ENCODE measurements at places on chromosomes 5 and 9. TPM values are rescaled to one million over a fixed set of nuclear protein-coding genes. Genes with fewer than 3 reads are reported as not detected.

DNA sequence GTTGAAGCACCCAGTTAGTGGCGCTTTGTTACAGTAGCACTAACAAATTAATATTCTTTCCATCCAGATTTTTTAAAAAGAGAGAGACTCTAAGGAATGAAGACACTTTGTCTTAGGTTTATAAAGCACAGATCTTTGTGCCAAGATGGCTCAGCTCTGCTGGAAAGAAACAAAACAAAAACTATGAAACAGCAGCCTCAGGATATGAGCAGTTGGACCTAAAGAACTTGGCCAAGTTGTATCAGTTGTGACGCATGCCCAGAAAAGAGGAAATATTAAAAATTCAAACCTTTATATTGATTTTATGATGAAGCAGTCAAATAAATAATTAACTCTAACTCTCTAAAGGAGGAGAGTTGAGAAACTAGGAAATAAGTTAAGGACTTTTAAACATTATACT lies 427.2 kb downstream of the SPOCK1 start:
- H3K27ac ChIP-seq: no peak overlapping the region
- H3K4me3 ChIP-seq: no peak overlapping the region
- no peak for DNase-seq
- H3K27me3 ChIP-seq: no peaks in the 10 kb centered on the region
- H3K36me3 ChIP-seq: no peaks in the 10 kb centered on the region

DNA sequence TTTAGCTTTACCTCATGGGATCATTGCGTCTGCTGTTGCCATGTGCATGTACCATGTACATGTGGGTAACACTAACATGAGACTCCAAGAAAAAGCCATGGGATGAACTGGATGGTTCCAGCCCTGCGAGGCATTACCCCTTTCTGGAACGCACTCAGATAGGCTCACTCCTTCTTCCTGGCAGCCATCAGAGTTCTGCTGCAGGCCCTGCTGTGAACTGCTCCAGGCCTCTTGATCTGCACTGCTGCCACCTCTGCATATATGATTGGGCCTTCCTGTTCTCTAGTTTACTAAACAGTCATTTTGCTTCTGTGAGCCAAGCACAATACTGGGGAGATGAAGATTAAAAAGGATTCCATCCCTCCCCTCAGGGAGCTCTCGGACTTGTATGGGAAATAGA lies 220.5 kb downstream of the CD180 start:
- no peaks in the 10 kb centered on the region for H3K36me3 ChIP-seq
- no peaks in the 10 kb centered on the region for H3K4me1 ChIP-seq
- no peaks in the 10 kb centered on the region for H3K27me3 ChIP-seq
- H3K4me3 ChIP-seq: no peak overlapping the region

DNA sequence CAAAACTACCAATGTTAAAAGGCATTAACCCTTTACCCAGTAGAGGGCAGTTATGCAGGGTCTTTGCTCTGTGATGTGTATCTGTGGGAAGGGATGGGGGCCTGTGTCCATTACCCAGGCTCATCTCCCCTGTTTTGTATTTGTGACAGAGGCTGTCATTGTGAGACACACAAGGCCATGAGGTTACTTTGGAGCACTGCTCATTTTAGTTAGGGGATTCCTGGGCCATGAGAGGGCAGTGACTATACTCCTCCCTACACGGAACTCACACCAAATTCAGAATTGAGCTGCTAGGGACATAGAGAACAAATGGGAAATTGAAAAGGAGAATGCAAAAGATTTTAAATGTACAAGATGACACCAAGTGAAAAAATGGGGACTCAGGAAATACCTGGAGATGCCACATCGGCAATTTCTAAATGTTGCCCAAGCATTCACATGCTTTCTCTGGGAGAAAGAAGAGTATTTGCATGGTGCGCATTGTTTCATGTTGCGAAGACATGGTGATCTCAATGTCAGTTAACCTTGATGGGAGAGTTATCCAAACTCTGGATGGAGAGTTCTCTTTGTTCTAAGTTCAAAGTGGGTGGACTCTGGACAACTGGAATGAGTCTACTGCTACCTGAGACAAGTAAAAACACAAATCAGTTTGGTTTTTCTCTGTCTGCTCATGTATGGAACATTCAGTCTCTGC lies 32.5 kb downstream of the C9orf152 start:
- H3K36me3 ChIP-seq: no peaks in the 10 kb centered on the region
- no peak overlapping the region for H3K27ac ChIP-seq
- no peak for DNase-seq
- H3K4me1 ChIP-seq: peaks cover 6% of the 10 kb centered on the region
- no peak overlapping the region for H3K4me3 ChIP-seq
- H3K27me3 ChIP-seq: no peaks in the 10 kb centered on the region

GRCh38 chr5:15966066-15966640 lies 213.4 kb downstream of the MARCHF11 start:
- H3K36me3 ChIP-seq: no peaks in the 10 kb centered on the region
- H3K27me3 ChIP-seq: no peaks in the 10 kb centered on the region
- H3K4me3 ChIP-seq: no peak overlapping the region
- H3K4me1 ChIP-seq: no peaks in the 10 kb centered on the region

DNA sequence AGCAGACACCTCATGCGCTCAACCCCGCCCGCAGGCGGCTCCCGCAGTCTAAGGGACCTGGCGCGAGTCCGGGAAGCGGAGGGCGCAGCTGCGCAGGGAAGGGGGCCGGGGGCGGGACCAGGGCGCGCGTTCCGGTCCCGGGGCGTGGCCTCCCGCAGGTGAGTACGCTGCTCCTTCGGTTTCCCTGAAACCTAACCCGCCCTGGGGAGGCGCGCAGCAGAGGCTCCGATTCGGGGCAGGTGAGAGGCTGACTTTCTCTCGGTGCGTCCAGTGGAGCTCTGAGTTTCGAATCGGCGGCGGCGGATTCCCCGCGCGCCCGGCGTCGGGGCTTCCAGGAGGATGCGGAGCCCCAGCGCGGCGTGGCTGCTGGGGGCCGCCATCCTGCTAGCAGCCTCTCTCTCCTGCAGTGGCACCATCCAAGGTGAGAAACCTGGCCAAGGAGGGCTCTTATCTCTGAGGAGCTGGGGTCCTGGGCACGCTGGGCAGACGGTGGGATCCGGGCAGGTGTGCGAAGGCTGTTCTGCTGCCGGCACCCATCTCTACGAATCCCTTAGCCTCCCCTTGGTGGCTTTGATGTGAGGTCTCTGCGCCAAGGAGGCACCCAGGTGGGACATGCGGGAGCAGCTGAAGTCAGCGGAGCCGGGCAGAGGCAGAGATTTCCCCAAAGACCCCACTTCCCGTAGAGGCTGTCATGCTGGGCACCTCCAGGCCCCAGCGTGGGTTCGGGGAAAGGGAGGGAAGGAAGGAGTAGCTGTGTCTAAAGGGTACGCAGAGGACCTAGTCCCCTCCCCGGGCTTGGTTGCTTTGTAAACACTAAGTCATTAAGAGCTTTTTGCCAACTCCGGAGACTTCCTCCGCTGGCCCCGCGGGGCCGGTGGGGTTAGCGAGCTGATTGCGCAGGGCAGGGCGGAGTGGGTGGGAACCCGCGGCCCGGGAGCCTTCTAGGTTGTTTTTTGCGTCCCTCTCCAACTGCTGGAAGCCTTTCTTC lies at the start of gene F2RL1:
TSS of gene F2RL1 (plus strand) at position 187 of the 988 bp plus-strand sequence. CDS start at position 340, 153 bp downstream.
- peak within 1 kb of the TSS; percentile 73 for H3K4me3 ChIP-seq
- H3K27me3 ChIP-seq: no peaks in the 10 kb centered on the region
- DNase-seq: peak; percentile 34

DNA sequence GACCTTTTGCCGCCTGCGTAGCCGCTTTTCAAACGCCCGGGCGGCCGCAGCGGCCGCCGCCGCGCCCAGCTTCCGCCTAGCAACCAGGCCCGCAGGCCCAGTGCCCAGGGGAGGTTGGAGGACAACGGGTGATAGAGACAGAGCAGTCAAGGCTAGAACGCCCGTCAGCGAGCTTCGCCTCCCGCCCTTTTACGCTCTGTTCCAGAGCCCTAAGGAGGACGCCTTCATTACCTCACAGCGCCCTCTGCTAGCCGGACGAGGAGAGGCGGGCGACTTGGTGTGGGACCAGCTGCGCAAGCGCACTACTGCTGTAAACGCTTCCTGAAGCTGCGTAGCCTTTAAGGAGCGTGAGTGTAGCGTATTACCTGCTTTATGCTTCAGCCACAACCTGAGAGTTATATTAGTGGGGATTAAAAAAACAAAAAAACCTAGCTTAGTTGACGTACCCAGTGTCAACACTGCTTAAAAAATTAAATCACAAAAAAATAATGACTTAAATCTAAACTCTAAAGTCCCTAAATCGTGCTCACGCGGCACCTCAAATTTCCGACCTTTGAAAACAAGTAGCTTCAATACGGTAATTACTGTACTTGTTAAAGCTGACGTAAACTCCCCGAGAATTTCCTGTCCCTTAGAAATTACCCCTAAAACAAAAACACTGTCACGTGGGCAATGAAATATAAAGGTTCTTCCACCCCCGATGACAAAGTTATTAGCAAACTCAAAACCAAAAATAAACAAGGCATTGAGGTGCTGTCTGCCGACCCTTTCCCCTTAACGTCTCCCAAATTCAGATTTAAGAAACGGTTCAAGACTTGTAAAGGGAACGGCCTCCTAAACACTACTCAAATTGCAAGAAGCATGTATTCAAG lies at the start of gene CEP120:
TSS of gene CEP120 (minus strand) at position 126 of the 872 bp plus-strand sequence. CDS start 405 bp downstream, outside the sequence.
- H3K4me1 ChIP-seq: peaks cover 16% of the 10 kb centered on the region
- H3K27me3 ChIP-seq: no peaks in the 10 kb centered on the region
- H3K27ac ChIP-seq: peak within 1 kb of the TSS; percentile 99
- DNase-seq: peak; percentile 97

DNA sequence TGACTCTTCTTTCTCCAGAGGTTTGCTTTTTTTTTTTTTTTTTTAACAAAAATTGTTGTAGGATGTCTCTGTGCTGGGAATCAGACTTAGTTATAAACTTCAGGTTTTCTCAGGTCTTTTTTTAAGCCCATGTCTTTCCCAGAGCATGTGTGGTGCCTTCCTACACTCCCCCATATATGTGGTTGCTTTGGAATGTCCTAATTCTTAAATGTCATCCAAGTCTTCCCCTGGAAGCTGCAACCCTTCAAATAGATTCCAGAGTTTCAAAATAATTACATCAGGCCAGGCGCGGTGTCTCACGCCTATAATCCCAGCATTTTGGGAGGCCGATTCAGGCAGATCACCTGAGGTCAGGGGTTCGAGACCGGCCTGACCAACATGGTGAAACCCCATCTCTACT lies 73.2 kb upstream of the FAM120A start:
- H3K36me3 ChIP-seq: no peaks in the 10 kb centered on the region
- no peak for DNase-seq
- no peak overlapping the region for H3K27ac ChIP-seq

GRCh38 chr5:64789457-64789856 lies 20.7 kb downstream of the CWC27 start:
- no peaks in the 10 kb centered on the region for H3K4me1 ChIP-seq
- H3K36me3 ChIP-seq: no peaks in the 10 kb centered on the region
- H3K27me3 ChIP-seq: no peaks in the 10 kb centered on the region
- no peak overlapping the region for H3K4me3 ChIP-seq

- no peak overlapping the region for H3K4me3 ChIP-seq
- no peaks in the 10 kb centered on the region for H3K4me1 ChIP-seq
- H3K27ac ChIP-seq: no peak overlapping the region
- H3K27me3 ChIP-seq: peaks cover 2% of the 10 kb centered on the region
- H3K36me3 ChIP-seq: no peaks in the 10 kb centered on the region
Measured at GRCh38 chr5:115084246-115084793, 85.4 kb downstream of the TRIM36 start.

DNA sequence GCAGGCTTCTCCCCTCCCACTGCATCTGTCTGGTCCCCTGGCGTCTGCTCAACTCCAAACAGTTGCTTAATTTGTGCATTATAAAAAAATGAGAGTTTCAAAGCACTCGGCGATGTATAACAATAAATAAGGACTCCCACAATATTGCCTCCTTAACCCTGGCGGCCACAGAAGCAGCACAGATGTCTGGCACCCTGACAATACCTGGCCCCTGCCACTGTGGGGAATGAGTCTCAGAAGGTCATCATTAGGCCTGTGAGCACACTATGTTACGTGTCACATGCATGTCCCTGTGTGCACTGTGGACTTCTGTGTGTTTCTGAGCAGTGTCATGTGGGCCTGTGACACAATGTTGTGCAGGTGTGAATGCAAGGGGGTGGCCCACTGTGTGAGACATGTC lies 236.5 kb downstream of the PBX3 start:
- no peaks in the 10 kb centered on the region for H3K36me3 ChIP-seq
- H3K4me1 ChIP-seq: no peaks in the 10 kb centered on the region
- no peak for DNase-seq
- H3K27ac ChIP-seq: no peak overlapping the region
- H3K27me3 ChIP-seq: no peaks in the 10 kb centered on the region
- no peak overlapping the region for H3K4me3 ChIP-seq

DNA sequence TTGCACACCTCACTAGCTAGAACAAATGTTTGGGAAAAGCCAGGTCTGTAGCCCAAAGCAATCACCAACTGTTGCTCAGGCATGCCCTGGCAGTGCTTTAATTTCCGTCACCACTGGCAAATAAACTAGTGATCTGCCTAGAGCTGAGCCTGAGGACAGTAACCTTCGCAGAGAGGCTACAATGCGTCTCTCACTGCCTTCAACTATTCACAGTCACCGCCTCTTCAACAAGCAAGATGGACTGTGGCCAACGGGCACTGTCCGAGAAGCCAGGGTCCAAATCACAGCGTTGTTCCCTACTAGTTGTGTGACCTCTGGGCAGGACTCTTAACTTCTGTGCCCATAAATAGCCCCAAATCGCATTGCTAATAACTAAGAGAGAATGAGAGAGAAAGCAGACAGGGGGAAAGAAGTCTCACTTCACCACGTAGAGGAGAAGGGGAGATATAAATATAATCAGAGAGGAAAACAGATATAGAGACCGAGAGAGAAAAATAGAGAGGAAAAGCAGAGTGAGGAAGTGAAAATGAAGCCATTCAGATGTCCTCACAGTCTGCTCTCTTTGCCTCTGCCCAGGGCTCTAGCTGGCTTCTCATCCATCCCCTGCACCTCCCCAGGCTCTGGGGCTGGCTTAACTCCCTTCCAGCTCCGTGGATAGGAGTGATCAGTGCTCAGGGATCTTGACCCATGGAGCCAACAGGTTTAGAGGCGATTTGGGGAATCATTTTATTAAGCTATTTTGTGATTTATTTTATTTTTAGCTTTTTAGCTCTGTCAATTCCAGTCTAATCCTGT lies 157.9 kb downstream of the ZDHHC21 start:
- no peaks in the 10 kb centered on the region for H3K36me3 ChIP-seq
- H3K4me3 ChIP-seq: no peak overlapping the region
- no peak overlapping the region for H3K27ac ChIP-seq
- peaks cover 14% of the 10 kb centered on the region for H3K27me3 ChIP-seq

DNA sequence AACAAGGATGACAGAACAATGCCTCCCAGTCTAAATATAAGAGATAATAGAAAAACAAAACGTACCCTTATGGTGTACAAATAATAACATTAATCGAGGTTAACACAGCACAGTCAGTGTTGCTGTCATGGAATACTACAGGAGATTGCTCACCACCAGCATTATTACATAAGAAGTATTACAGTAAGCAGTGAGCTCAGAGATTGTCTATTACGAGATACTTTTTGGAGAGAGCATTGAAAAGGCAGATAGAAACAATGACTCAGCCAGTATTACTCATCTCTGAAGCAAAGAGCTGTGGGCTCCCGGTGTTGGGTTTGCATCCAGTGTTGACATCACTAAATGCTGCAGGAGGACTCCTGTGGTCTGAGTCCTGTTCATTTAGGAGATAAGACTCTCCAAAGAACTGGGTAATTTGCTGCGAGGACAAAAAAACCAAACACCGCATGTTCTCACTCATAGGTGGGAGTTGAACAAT lies 191.9 kb upstream of the SEMA6A start:
- H3K36me3 ChIP-seq: no peaks in the 10 kb centered on the region
- H3K27ac ChIP-seq: no peak overlapping the region
- no peak for DNase-seq

OMD gene
- total RNA-seq: not detected

RANBP17 gene
- total RNA-seq: 0.62 TPM

FOXD4L3 gene
- total RNA-seq: not detected

All from T-cell (primary cell).